Foreskin keratinocyte (primary cell): ENCODE measurements at places on chromosomes 7 and 10.

DNA sequence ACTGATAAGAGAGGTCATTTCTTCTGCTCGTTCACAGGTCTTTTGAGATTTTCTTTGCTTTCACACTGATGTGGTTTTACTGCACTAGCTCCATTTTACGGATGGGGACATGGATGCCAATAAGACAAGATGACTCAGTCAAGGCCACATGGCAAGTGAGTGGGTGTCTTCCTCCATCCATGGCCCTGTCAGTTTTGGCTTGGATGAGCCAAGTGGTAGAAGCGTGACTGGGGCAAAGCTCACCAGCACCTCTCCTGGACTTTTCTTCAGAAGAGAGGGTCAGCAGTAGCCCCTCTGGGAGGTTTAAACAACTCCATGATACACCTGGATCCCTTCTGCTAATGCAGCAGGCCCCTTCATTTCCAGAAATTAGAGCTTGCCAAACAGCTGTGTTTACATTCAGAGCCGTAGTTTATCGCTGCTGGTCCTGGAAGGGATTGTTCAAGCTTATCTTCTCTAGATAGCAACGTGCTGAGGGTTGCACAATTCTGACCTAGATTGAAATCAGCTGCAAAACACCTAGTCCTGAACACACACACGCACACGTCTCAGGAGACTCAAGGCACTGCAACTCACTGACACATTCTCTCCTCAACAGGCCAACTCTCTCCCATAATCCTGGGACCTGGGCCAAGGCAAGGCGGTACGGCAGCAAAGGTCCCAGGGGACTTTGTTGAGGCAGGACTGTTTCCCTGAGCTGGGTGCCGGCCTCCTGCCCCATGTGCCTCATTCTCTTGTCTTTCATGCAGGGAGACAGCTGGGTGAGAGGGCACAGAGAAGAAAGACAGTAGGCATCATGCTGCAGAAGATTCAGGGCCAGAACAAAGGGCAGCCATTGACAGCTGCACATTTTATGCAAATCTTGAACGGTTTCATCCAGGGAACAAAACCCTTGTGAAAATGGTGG, 14.2 kb upstream of the PDCD4 start:
- DNase-seq: peak; percentile 61

- DNase-seq: no peak
Observed at GRCh38 chr10:42646687-42647640, 8.6 kb upstream of the ZNF33B start.

- DNase-seq: no peak
Observed at GRCh38 chr7:50674896-50675835, 107.5 kb downstream of the GRB10 start.

- DNase-seq: no peak
Observed at GRCh38 chr7:15680446-15680845, 6.0 kb downstream of the MEOX2 start.

DNA sequence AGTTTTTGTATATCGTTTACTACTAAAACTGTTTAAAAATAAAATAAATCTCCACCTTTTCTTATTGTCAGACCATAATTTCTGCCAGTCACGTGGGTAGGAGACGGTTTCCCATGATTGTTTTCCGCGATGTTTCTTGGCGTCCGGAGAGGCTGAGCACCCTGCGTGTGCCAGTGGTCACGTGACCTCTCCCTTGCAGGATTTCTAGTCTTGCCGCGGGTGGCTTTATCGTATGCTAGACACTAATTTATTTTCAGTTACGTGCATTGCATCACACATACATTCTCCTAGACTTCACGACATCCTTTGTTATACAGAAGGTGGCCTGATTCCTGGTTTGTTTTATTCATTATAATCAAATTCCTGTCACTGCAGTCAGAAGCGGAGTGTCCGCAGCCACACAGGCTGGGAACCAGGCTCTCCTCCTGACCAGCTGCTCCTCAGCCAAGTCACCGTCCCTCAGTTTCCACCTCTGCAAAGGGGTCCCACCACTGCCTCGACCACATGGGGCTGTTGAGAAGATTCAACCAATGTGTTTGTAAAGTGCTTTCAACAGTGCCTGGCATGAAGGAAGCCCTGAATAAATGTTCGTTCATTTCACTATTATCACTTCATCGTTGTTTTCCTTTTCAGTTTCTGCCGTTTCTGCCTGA, 203.2 kb upstream of the PPP2R2D start:
- DNase-seq: no peak

GRCh38 chr7:91514591-91514990, 250.4 kb downstream of the FZD1 start:
- no peak for DNase-seq

DNA sequence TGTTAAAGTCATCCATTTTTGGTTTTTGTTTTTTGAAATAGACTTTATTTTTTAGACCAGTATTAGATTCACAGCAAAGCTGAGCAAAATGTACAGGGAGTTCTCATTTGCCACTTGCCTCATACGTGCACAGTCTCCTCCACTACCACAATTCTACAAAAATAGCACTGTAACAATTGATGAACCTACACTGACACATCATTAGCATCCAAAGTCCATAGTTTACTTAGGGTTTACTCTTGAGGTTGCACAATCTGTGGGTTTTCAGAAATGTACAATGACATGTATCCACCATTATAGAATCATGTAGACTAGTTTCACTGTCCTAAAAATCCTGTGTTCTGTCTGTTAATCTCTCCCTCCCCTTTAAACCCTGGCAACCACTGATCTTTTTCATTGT, 125.8 kb upstream of the PDSS1 start:
- peak; percentile 6 for DNase-seq

- no peak for DNase-seq
Observed at GRCh38 chr10:96626795-96627194, 40.0 kb upstream of the TM9SF3 start.

DNA sequence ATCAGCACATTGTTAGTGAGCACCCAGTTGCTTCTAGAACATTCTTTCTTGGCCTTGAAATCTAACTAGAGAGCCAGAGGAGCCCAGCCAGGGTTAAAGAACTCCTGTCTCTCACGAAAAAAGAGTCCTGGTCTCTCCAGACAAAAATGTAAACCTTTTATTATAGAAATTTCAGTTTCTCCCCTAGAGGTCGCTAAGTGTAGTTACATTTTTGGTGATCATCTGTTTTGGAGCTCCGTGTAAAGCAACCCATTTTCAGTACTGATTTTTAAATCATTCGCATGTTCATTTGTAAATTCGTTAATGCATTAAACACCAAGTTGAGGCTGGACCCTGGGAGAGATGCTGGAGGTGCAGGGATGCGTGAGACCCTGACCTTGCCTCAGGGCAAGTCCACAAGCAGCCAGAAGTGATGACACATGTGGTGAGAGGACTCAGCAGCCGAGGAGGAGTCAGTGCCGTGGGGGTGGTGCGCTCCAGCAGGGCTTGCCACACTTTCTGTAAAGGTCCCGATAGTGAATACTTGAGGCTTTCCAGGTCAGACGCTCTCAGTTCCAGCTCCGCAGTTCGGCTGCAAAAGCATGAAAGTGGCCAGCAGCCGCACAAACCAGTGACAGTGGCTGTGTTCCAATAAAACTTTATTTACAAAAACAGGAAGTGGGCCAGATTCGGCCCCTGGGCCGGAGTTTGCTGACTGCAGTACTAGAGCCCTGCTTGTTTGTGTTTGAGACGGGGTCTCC, 578.6 kb upstream of the FOXK1 start:
- DNase-seq: peak; percentile 29

DNA sequence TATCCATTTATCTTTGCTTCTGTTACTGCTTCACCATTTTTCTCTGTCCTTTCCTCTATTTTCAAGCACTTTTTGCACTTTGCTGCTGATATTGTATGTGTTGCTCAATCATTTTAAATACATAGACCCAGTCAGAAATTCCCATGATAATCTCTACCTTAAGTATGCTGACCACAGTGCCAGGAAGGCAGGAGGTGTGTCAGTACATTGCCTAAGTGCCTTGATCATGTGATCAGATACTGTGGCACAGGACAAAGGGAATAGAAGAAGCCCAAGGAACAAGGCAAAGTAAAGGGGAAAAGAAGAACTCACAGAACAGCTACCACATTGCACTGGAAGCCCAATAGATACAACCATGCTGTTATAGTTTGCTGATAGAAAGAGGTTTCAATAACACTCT, 53.7 kb upstream of the CD36 start:
- peak; percentile 59 for DNase-seq

DNA sequence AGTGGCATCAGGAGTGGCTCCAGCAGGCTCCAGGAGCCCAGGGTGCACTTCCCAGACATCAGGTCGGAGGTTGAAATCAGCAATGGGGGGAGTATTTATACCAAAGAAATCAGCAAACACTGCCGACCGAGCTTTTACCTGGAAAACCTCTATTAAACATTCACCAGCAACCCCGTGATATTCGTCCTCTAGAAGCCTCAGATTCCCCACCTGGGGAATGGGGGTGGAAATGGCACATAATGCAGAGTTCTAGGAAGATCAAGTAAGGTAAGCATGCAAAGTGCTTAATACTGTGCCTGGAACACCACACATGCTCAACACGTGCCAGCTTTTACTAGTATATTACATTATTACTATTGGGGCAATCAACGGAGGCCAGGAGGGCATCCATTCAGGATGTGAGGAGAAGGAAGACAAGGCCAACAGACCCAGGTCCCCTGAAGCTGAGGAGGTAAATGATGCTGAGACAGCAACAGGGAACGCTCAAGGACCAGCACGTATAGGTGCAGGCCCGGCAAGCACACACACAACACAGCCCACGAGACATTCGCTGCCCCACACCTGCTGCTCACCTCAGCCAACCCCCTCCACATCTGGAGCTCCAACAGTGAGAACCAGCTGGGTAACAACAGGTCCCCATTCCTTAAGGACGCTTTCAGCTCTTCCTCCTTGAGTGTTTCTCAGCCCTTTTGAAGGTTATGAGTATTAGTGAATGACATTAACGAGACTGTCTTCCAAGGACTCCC, 125.5 kb downstream of the TNS3 start:
- DNase-seq: no peak

DNA sequence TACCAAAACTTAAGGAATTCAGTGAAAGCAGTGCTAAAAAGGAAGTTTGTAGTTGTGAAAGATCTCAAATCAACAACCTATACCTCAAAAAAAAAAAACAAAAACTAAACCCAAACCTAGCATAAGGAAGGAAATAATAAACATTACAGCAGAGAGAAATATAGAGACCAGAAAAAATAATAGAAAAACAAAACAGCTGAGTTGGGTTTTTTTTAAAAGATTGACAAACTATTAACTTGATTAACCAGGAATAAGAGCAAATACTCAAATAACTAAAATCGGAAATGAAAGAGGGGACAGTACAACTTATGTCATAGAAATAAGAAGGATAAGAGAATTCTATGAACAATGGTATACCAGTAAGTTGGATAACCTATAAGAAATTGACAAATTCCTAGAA, 6.7 kb downstream of the ECD start:
- no peak for DNase-seq

GRCh38 chr7:27068259-27068658, 27.5 kb downstream of the HOXA1 start:
- no peak for DNase-seq

GRCh38 chr7:116736927-116737715, 65.1 kb downstream of the MET start:
- DNase-seq: no peak

DNA sequence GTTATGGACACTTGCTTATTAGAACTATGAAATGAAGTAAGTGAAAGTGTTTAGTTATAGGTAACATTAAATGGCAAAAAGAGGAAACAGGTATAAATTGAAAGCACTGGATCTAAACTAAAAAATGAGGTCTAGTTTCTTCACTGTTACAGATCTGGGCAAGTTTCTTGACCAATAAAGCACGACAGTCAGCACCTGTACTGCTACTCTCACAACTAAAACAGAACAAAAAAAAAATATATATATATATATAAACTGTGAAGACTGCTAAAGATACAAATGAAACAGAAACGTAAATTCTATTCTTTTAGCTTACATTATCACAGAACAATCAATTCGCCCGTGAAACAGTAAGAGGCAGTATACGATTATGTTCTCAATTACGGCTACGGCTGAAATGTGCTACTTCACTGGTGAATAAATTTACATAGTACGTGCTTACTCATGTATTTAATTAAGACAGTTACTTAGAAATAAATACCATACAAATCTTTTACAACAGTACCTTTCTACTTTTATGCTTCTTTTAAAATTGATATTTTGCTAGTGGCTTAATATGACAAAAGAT, 4.2 kb downstream of the AHR start:
- DNase-seq: peak; percentile 24

- no peak for DNase-seq
Observed at GRCh38 chr10:89151857-89152256, 55.3 kb downstream of the CH25H start.

GRCh38 chr10:79238606-79239005, 108.7 kb upstream of the PPIF start:
- peak; percentile 44 for DNase-seq

- no peak for DNase-seq
Observed at GRCh38 chr10:132655735-132656134, 118.1 kb downstream of the INPP5A start.

DNA sequence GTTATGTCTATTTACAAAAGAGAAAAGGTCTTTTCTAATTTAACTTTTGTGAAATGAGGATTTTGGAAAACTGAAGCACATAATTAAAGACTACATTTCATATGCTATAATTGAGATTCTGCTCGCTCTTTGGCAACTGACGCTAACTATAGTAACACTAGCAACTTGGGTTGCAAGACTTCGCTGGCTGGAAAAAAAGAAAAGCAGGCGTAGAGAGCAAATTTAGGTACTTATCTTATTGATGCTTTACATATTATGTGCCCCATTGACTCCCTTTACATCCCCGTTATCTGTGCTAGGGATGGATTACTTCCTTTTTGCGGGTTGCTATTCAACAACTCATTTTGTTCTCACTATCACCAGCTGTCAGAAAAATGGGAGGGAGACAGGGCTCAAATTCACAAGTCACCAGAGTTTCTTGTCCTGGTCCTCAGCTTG, 10.5 kb downstream of the SEMA3C start:
- no peak for DNase-seq

DNA sequence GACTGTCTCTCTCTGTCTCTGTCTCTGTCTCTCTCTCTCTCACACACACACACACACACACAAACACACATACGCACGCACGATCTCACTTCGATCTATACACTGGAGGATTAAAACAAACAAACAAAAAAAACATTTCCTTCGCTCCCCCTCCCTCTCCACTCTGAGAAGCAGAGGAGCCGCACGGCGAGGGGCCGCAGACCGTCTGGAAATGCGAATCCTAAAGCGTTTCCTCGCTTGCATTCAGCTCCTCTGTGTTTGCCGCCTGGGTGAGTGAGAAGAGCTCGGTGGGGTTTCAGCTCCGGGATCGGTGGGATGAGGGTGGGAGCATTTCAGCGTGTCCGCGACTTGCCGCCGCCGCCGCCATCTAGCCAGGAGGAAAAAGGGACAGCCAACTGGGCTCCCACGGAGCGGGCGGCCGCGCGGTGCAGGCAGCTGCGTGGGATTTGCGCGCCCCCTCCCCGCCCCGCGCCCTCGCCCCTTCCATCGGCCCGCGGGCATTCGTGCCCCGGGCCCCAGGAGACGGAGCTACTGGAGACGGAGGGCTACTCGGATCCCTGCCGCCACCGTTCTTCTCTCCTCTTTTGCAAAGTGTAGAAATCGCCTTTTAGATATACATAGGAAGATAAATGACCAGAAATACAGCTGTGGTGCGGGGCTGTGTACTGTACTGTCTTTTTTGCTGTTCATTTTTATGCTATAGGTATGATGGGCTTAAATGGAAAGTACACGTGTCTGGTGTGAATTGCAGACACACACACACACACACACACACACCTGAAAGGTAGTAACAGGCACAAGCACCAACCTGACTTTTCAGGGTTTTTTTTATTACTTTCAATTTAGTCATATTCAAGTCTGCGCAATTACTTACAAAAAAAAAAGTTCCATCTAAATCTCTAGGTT, 581 bp downstream of the PTPRZ1 start:
- DNase-seq: peak; percentile 73
